Activated CD4-positive, alpha-beta memory T cell treated with anti-CD3 and anti-CD28 coated beads, Interleukin-2, amount 10 ng/mL, durations not matched to agents 7 days and 5 days (primary cell): ENCODE measurements at places on chromosomes 6 and 20. TPM values are rescaled to one million over a fixed set of nuclear protein-coding genes. Genes with fewer than 3 reads are reported as not detected.
A peak's percentile ranks its signal among the peaks of the same experiment; 100 is the strongest.

- no peaks in the 10 kb centered on the region for H3K4me1 ChIP-seq
- DNase-seq, result no peak
- no peaks in the 10 kb centered on the region for H3K27me3 ChIP-seq
- no peaks in the 10 kb centered on the region for H3K36me3 ChIP-seq
- no peak overlapping the region for H3K27ac ChIP-seq
Observed at GRCh38 chr6:146246028-146246427, 217.2 kb downstream of the GRM1 start.

DNA sequence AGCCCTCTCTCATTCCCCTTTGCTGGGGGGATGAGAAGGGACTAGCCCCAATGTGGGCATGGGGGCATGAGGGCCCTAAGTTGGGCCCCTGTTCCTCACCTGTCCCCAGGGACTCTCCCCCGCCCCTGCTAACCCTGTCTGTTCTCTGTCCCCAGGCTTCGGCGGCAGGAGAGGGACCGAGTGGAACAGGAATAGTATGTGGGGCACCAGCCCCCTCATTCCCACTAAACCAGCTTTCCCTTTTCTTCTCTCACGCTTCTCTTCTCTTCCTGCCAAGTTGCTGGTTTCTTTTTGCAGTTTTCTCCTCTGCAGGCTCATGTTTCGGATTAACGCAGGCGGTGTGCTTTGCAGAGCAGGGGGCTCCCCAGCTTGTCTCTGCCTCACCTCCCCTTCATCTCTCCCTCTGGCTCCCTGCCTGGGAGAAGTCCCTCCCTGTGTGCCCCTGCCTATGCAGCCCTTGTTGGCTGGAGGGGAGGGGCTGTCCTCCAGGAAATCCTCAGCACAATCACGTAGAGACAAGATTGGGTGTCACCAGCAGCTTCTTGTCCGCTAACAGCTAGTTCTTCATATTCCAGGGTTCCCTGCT lies 7.9 kb downstream of the TMEM63B start:
- H3K4me3 ChIP-seq, result no peak overlapping the region
- no peaks in the 10 kb centered on the region for H3K27me3 ChIP-seq
- no peak for DNase-seq
- H3K4me1 ChIP-seq, result no peaks in the 10 kb centered on the region
- no peaks in the 10 kb centered on the region for H3K36me3 ChIP-seq
- no peak overlapping the region for H3K27ac ChIP-seq

OVOL2 gene
- total RNA-seq, result 0.25 TPM

DNA sequence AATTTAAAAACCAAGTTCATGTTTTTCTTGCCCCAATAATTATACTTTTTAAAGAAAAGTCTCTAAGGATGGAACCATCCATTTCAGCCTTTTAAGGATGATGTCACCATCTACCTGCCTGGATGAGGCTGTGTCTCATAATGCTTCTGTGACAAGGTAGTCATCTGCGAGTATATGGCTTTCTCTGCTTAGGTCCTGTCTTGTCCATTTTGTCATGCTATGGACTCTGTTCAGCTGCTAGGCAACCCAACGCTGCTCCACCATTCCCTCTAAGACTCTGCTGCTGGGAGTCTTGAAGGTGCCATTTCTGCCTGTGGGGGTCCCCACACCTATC lies 459.8 kb upstream of the RUNX2 start:
- DNase-seq, result no peak
- no peaks in the 10 kb centered on the region for H3K27me3 ChIP-seq
- H3K4me1 ChIP-seq, result peaks cover 13% of the 10 kb centered on the region
- H3K4me3 ChIP-seq, result no peak overlapping the region

UNC5CL gene
- 1.6 TPM for total RNA-seq

- H3K27me3 ChIP-seq, result no peaks in the 10 kb centered on the region
- peaks cover 60% of the 10 kb centered on the region for H3K4me1 ChIP-seq
- H3K27ac ChIP-seq, result peak overlapping the region; percentile 91
- H3K4me3 ChIP-seq, result peak overlapping the region; percentile 91
- peak; percentile 80 for DNase-seq
- peaks cover 75% of the 10 kb centered on the region for H3K36me3 ChIP-seq
Observed at GRCh38 chr20:3797592-3798372, 1.7 kb downstream of the CDC25B start.

DNA sequence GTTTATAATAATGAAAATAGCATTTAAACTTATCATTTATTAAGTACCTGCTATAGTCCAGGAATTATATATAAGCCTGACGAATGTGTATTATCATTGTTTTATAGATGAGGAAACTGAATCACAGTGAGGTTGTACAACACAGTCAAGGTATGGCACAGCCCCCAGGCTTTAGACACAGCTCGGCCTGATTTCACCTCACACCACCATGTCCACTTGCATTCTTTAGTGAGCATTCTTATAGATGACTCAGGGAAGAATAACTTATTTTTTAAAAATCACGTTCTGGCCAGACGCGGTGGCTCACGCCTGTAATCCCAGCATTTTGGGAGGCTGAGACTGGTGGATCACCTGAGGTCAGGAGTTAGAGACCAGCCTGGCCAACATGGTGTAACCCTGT lies 289.0 kb downstream of the SYNE1 start:
- H3K27me3 ChIP-seq, result no peaks in the 10 kb centered on the region
- DNase-seq, result no peak
- no peak overlapping the region for H3K4me3 ChIP-seq

HLA-DOA gene
- 4.1 TPM for total RNA-seq

DNA sequence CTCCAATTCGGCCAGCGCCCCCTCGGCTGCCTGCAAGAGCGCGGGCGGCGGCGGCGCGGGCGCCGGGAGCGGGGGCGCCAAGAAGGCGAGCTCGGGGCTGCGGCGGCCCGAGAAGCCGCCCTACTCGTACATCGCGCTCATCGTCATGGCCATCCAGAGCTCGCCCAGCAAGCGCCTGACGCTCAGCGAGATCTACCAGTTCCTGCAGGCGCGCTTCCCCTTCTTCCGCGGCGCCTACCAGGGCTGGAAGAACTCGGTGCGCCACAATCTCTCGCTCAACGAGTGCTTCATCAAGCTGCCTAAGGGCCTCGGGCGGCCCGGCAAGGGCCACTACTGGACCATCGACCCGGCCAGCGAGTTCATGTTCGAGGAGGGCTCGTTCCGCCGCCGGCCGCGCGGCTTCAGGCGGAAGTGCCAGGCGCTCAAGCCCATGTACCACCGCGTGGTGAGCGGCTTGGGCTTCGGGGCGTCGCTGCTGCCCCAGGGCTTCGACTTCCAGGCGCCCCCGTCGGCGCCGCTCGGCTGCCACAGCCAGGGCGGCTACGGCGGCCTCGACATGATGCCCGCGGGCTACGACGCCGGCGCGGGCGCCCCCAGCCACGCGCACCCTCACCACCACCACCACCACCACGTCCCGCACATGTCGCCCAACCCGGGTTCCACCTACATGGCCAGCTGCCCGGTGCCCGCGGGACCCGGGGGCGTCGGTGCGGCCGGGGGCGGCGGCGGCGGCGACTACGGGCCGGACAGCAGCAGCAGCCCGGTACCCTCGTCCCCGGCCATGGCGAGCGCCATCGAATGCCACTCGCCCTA lies 963 bp downstream of the FOXF2 start:
- H3K27me3 ChIP-seq, result peaks cover 79% of the 10 kb centered on the region
- H3K36me3 ChIP-seq, result peaks cover 3% of the 10 kb centered on the region
- no peak for DNase-seq
- H3K4me1 ChIP-seq, result peaks cover 22% of the 10 kb centered on the region
- peak overlapping the region; percentile 7 for H3K4me3 ChIP-seq
- H3K27ac ChIP-seq, result no peak overlapping the region
